Suprapubic skin (tissue), 4 donors: ENCODE measurements at places on chromosomes 6 and 20.
A peak's percentile ranks its signal among the peaks of the same experiment; 100 is the strongest.

DNA sequence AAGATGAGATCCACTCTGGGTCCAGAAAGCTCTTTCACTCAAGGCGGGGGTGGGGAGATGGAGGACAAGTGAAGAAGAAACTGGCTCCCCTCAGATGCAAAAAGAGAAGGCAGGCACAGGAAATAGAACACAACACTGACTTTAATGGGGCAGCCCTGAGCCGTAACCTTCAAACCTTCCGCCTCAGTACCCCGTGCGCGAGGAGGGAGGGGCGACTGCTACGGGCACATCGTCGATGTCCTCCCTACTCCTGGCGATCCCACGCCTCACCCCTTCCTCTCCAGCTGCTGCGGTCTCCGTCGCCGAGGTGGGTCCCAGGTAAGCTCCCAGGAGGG lies 3.9 kb downstream of the SPEF1 start:
- DNase-seq = no peak

DNA sequence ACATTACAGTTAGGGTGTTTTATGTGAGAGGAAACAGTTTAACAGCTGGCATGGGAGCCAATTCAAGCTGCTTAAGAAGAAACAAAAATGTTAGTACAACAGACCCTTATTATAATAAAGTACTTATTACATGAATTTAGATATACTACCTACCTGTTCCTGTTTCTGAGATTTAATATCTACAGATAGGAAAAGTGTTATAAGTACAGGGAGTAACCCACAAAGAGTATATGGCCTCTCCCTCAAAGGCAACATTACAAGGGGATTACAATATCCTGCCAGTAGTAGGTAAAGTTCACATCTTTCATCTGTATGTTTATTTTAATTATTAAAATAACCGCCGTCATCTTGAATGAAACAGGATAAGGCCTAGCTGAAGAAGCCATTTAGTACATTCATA lies 1.8 kb upstream of the ME1 start:
- DNase-seq = no peak

DNA sequence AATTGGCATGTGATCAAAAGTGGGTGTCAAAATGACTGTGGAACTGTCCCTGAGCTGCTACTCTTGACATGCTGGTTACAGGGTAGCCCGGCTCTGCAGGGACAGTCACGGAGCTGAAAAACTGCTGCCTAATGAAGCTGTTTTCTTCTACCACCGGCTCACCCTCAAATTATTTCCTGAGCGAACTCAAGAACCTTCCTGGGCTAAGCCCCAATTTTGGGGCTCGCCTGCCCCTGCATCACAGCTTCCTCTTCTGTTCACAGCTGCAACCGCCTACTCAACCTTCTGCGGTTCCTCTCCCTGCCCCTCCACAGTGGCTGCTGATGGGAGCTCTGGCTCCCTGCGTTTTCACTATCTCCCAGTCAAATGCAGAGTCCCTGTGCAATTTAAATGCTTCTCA lies 110.8 kb upstream of the MLN start:
- no peak for DNase-seq

GRCh38 chr6:157187182-157188083 lies 135.9 kb downstream of the TMEM242 start:
- no peak for DNase-seq

DNA sequence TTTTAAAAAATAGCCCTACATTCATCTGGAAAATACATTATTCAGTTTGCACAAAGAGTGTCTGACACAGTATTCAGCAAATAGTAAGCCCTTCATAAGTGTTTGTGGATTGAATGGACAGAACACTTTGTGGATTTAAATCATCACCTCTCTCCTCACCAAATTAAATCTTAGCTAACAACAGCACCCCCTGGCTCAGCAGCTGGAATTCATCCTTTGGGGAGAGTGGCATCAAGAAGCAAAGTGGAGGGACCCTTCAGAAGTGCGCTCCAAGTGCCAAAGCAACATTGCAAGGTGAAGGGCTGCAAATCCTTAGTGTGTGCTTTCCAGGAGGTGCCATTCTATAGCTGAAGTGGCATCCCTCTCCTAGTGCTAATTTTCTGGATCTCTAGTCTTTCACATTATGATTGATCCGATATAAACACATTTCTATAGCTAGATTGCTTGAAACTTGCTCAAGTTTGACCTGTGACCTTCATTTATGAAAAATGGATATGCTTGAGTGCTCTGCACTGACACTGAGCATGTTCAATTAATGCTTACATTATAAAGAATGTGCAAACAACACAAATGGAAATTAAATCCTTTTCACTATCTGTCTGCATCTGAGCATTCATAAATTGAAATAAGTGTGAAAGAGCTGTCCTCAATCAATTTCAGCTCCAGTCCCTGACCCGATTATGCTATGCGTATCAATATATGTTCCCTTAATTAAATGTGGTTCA lies 891.7 kb downstream of the C6orf118 start:
- no peak for DNase-seq

GRCh38 chr6:37766717-37767116 lies 52.8 kb upstream of the ZFAND3 start:
- DNase-seq = no peak

DNA sequence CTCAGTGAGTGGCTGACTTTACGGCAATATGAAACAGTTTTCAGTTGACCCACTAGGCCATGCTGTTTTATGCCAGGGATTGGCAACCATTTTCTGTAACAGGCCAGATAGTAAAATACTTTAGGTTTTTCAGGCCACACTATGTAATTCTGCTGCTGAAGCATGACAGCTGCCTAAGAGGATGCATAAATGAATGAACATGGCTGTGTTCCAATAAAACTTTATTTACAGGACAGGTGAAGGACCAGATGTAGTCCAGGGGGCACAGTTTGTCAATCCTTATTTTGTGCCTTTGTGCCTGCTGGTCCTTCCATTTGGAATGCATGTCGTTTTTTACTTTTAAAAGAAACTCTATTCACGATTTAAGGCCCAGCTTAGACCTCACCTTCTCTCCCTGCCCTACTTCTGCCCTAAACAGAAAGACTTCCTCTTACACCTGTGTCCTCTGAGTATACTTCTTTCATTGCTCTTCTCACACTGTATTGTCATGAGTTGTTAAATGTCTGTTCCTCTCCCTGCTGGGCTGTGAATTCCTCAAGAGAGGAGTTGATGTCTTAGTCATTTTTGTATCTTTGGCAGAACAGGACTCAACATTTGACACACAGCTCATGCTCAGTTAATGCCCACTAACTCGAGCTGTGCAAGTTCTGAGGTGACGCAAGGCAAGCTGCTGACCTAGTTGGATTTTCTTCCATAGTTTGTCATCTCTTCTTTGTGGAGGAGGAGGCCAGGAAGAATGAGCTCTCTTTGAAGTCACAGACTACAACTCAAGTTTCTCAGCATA lies 90.1 kb upstream of the MAP7 start:
- DNase-seq = no peak

DNA sequence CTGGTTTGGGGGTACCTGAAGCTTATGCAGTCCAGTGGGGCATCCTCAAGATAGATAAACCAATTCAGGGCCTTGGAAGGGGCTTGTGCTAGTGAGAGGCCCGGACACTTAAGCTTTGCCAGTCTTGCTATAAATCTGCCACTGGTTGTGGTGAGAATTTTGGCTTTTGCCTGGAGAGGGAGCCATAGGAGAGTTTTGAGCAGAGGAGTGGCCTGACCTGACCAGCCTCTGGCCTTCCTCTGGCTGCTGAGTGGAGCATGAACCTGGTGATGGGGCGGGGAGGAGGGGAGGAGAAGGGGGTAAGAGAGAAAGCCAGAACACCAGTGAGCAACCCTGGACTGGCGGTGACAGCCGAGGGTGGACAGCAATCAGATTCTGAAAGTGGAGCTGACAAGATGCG lies 7.1 kb downstream of the TMEM74B start:
- DNase-seq = no peak

- DNase-seq = peak; percentile 28
Measured at GRCh38 chr20:38256021-38256420, 4.5 kb downstream of the KIAA1755 start.

DNA sequence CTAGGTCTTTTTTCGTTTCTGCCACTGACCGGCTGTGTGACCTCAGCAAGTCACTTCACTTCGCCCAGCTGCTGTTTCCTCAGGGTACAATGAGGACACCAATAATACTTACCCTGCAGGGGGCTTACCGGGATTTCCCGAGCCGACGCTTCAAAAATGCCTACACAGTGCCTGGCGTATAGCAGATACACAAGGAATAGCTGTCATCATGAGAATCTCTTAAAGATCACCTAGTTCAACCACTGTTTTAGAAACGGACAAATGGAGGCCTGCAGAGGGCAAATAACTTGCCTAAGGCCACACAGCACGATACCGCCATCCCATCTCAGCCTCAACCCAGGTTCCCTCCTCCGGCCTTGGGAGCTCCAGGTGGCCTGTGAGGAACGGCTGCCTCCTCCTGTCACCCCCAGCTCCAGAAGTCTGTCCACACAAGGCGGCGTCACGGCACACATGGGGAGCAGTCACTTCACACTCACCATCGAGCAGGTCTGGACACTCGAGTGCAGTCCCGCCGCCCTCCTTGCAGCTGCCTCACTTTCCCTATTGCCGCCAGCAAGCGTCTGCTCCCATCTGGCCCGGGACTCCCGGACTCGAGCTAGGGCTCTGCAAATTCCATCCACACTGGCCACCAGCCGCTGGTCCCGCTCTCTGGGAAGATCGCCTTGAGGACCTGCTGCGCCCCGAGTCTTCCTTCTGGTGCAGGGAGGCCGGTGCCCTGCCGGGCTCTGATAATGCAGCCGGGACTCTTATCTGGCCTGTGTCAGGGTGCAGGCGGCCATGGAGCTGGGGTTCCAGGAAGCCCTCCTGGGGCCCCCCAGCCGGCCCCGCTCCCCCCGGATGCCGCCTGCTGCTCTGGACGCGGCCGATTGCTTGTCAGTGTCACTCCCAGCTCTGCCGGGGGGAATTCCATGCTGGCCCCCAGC lies at the start of gene RIPOR3:
Gene RIPOR3, minus strand, starts transcription at position 893 of the 923 bp plus-strand sequence. Its CDS starts 414 bp downstream, at position 479.
- DNase-seq = peak; percentile 66

DNA sequence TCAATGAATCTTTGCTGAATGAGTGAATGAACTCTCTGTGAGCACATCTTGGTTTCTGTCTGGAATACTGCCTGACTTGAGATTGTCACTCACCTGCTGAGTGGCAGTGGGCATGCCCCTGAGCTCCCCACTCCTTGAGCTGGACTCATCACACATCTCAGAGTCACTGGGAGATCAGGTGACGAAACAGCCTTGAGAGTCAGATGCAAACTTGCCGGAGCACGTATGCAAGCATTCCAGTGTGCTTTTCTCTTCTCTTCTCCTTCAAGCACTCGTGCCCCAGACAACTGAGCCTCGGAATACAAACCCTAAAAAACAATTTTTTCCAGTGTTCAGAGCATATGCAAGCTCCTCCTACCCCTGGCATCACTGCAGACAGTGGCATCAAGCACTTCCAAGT lies 9.4 kb upstream of the BMP7 start:
- DNase-seq = no peak

DNA sequence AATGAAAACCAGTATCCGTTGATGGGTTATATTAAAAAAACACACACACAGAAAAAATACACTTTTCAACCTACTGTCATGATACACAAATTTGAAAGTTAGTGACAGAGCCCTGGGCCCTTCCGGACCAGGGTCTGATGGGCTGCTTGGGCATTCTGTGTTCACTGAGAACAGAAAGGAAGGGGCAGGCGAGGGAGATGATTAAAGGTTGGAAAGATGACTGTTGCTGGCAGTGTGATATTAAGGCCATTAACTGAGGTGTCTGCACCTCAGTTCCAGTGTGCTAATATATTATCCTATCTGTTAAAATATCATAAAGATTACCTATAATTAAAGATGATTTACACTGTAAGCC lies 18.7 kb upstream of the QKI start:
- DNase-seq = no peak

- no peak for DNase-seq
Measured at GRCh38 chr6:107292715-107293271, 166.6 kb downstream of the PDSS2 start.

- no peak for DNase-seq
Measured at GRCh38 chr6:141659582-141659981, 473.1 kb upstream of the GJE1 start.
